ENCODE measurements at places on chromosomes 1 and 21.

GRCh38 chr21:27315373-27315772, 348.5 kb upstream of the ADAMTS5 start:
- no peak for DNase-seq

DNA sequence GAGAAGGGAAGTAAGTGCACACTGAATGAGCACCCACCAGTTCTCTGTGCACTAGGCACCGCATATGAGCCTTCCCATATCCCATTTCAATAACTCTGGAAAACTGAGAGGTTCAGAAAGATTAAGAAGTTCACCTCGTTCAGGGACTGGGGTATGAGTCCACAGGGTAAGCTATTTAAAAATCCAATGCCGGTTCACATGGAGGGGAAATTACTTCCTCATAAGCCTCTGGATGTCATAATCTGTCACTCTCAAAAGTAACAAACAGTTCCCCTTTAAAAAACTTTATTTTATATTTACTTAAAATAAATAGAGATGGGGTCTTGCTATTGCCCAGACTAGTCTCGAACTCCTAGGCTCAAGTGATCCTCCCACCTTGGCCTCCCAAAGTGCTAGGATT, 1.9 kb downstream of the OR2B11 start:
- DNase-seq = no peak

DNA sequence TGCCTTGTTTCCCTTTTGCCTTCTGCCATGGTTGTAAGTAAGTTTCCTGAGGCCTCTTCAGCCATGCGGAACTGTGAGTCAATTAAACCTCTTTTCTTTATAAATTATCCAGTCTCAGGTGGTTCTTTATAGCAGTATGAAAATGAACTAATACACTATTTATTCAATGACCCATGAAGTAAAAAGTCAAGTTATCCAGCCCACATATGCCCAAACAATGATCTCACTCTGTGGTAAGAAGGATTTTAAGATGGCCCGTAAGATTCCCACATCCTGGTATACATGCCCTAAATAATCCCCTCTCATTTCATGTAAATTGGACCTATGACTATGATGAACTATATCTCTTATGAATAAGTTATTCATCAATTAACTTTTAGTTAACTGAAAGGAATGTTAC, 1008.3 kb upstream of the B3GALT2 start:
- peak; percentile 11 for DNase-seq

- DNase-seq = no peak
Measured at GRCh38 chr1:204094313-204094729, 21.4 kb downstream of the SOX13 start.

- DNase-seq = no peak
Measured at GRCh38 chr21:22311741-22312462, 1313.7 kb downstream of the NCAM2 start.

DNA sequence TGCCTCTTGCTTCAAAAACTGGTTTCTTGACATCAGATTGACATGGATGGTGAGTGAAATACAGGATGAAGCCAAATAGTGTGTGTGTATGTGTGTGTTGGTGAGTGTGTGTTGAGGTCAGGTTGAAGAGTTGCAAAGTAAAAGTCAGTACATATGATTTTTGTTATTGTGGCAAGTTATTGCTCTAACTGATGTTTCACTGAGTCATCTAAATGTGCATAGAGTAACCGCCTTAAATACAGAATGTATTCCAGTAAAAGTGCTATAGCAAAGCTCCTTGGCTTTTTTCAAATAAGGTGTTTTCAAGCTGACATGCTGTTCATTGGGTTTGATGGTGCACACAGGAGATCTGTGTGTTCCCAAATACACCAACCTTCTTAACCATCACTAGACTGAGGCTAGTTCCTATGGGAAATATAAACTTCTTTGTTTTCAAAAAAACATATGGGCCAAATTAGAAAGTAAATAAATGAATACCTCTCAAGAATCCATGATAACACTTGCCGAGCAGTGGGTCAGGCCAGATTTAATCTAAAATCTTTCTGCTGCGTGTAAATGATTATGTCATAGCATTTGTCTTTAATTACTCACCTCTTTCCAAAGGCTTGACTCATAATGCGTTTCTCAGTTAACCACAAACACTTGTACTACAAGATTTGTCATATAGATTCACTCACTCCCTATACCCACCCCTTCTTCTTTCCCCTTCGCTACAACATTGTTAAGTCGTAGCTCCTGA, 151.1 kb downstream of the LYPLAL1 start:
- DNase-seq = peak; percentile 95

- DNase-seq = peak; percentile 76
Measured at GRCh38 chr1:187691439-187691838, 862.7 kb downstream of the PLA2G4A start.

GRCh38 chr1:85289207-85289847, 12.9 kb upstream of the BCL10 start:
- DNase-seq = peak; percentile 90

DNA sequence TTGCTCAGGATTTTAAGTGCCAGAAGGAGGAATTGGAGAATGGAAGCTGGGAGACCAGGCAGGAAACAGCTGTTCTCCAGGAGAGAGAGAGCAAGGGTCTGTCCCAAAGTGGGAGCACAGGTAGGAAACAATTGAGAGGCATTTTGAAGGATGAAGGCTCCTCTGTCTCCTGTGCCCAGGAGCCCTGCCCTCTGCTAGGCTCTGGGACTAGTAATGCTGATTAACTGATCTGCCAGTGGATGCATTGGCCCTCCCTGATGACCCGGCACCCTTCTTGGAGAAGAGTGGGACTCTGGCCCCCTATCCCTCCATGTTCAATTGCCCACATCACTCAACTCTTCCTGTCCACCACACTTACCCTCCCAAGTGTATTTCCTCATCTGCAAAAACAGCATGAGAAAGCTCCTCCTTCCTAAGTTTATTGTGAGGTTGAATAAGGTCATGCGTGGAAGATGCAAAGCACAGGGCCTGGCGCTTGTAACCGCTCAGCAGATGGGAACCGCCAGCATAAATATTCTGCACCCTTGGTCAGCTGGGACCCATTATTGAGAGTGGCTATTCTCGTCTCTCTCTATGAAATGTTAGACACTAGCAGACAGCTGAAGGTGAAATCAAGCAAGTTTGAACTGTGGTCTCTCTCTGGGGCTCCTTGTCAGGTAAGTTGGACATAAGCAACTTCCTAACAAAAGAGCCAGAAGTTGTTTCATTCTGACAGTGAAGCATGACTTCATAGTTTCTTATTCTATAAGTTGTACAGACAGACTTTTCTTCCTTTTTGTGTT, 63.0 kb upstream of the ANGPTL1 start:
- DNase-seq = no peak

GRCh38 chr21:38813547-38813946, 7.8 kb downstream of the ETS2 start:
- no peak for DNase-seq

DNA sequence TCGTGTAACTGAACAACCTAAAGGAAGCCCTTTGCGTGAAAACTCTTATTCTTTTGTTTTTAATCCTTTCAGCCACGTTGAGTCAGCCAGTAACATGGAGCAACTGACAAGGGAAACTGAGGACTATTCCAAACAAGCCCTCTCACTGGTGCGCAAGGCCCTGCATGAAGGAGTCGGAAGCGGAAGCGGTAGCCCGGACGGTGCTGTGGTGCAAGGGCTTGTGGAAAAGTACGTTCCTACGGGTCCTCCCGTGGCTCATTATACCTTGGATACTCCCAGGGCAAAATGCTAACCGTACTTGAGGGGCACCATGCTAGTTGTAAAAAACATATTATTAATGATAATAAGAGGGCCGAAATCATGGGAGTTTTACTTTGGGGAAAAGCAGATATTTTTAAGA, 49.4 kb downstream of the LAMC2 start:
- no peak for DNase-seq

DNA sequence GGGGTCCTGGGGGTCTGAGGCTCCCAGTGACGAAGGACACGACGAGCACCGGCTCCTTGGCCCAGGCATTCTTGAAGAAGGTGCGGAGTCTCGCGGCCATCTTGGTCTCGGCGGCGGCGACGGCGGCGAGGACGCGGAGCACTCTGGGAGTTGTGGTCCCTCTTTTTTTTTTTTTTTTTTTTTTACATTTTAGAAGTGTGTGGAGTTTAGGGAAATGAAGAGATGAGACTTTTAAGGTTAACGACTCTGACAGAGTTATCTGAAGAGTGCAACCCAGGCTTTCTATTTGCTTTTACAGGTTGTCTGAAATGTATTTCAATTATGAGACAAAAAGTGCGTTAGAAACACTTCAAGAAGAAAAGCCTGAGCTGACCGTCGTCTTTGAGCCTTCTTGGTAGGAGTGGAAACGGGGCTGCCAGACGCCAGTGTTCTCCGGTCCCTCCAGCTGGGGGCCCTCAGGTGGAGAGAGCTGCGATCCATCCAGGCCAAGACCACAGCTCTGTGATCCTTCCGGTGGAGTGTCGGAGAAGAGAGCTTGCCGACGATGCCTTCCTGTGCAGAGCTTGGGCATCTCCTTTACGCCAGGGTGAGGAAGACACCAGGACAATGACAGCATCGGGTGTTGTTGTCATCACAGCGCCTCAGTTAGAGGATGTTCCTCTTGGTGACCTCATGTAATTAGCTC, 9.7 kb downstream of the OR2B11 start:
- peak; percentile 41 for DNase-seq

GRCh38 chr1:239511875-239512274, 125.5 kb downstream of the CHRM3 start:
- no peak for DNase-seq

DNA sequence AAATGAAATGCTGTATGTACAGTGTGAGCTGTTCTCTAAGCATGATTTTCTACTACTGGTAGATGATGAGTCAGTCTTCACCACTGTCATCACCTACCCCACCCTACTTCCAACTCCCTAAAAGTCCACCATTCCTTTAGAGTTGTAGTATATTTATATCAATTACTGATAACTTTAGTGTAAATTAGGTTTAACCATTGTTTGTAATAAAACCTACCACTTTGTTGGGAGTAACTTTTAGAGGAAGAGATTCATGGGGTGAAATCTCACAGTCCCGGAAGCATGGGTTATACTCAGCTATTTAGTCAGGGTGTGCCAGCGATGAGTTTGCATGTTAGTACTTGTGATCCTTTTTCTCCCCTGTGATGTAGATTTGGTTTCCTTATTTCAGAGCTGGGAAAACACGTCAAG, 17.1 kb downstream of the MORC3 start:
- DNase-seq = peak; percentile 74

- no peak for DNase-seq
Measured at GRCh38 chr1:1664941-1665814, 6.4 kb upstream of the CDK11B start.
